Left renal cortex interstitium (tissue), 4 donors: ENCODE measurements at places on chromosomes 1 and 21. TPM values are rescaled to one million over a fixed set of nuclear protein-coding genes. Genes with fewer than 3 reads are reported as not detected.

GRCh38 chr21:29376556-29376955 is 77.8 kb downstream of the BACH1 start:
- no peak for DNase-seq

The RNU1-2 gene
- 2.1 TPM for polyA plus RNA-seq

GRCh38 chr21:46347203-46347550 is 23.2 kb downstream of the PCNT start:
- no peak for DNase-seq

DNA sequence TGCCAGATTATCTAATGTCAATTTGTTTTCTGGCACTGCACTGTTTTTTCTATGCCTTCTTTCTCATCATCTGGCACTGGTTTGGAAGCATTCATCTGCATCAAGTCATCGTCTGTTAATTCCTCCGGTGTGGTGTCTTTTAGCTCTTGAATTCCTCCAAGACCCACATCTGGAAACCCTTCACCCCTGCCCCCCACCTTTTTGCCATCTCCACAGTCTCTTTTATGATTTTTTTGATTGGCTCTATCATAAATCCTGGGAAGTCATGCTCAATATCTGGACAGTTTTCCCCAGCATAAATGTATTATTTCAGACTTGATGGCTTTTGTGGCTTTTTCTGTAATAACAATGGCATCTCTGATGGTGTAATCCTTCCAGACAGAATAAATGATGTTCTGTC is 10.4 kb upstream of the KCNK1 start:
- DNase-seq: no peak

The IL22RA1 gene
- 3.8 TPM for polyA plus RNA-seq

GRCh38 chr1:147890177-147890790 is 12.3 kb upstream of the GJA8 start:
- DNase-seq: peak; percentile 27
